ENCODE measurements at places on chromosomes 3 and 15.

DNA sequence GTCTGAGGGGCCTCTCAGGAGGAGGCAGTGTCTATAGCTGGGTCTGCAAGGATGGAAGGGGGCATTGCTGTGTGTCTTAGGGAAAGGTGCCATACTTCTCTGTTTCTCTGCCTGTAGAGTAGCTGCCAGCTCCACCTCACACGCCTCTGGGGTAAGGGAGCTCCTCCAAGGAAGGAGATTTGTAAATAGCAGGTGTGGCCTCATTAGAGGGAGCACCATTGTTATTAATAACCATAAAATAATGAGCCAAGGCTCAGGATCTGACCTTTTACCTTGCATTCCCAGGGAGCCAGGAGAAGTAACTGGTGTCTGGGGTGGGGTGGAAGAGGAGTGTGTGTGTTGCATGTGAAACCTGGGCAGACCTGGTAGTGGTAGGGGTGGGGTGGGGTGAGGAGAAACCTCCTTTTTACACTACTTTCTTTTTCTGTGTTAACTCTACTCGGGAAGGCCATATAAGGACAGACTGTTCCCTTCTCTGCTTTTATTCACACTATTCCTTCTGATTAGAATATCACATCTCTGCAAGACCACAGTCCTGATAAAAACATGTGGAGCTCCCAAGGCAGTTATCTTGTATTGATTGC, 2.2 kb upstream of the C15orf39 start:
- DNase-seq: peak; percentile 37
- peaks cover 49% of the 10 kb centered on the region for H3K4me1 ChIP-seq
- H3K4me3 ChIP-seq: peak overlapping the region; percentile 90

GRCh38 chr3:36631549-36631948, 132.8 kb downstream of the DCLK3 start:
- H3K4me1 ChIP-seq: no peaks in the 10 kb centered on the region
- no peak overlapping the region for H3K4me3 ChIP-seq
- peaks cover 4% of the 10 kb centered on the region for H3K27me3 ChIP-seq
- no peak overlapping the region for H3K27ac ChIP-seq
- H3K36me3 ChIP-seq: no peaks in the 10 kb centered on the region

DNA sequence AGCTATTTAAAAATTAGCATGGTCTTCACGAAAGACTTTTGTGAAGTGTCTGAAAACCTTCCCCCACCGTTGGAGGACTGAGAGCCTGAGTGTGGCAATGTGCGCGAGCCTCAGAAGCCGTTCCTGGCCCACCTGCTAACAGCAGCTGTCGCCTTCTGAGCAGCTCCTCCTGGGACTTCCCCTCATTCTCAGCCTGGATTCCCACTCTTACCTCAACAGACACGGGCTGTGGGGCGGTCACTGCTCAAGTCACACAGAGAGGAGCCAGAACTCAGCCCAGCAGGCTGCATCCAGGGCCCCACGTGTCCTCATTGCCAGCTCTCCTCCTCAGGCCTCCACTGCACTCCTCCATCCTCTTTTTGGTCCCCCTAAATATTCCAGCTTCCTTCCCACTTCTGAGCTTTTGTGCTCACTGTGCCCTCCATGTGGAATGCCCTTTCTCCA, 7.8 kb downstream of the DNASE1L3 start:
- no peak overlapping the region for H3K27ac ChIP-seq
- DNase-seq: no peak
- H3K36me3 ChIP-seq: peaks cover 3% of the 10 kb centered on the region
- peaks cover 8% of the 10 kb centered on the region for H3K4me1 ChIP-seq

DNA sequence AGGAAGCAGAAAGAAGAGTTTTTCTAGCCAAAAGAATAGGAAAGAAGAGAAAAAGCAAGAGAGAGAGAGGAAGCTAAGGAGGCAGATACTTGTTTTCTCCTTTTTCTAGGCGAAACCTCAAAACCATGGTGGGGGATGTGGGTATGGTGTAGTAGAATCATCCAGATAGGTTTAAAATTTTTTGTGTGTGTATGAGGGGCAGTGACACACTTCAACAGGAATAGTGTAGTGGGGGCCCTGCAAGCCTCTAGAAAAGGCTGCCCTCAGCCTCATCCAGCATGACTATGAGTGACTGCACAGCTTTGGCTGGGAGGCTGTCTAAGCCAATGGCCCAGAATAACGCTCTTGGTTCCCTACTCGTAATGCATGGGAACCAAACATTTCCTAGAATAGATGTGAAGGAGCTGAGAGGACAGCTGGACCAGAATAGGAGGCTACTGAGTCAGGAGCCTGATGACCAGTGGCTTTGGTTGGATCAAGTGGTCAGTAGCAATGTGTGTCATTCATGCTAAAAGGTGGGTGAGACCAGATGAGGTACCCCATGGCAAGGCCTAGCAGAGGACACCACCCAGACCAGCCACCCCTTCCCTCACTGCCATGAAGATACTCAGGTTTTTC, 24.4 kb downstream of the MOBP start:
- no peak overlapping the region for H3K4me3 ChIP-seq
- H3K27ac ChIP-seq: peak overlapping the region; percentile 79
- DNase-seq: peak; percentile 71
- no peaks in the 10 kb centered on the region for H3K36me3 ChIP-seq

- H3K27me3 ChIP-seq: no peaks in the 10 kb centered on the region
- DNase-seq: no peak
Observed at GRCh38 chr3:146504498-146505197, 35.3 kb upstream of the PLSCR2 start.

- no peak for DNase-seq
- peaks cover 10% of the 10 kb centered on the region for H3K27me3 ChIP-seq
- H3K27ac ChIP-seq: peak overlapping the region; percentile 4
- H3K36me3 ChIP-seq: no peaks in the 10 kb centered on the region
- peaks cover 10% of the 10 kb centered on the region for H3K4me1 ChIP-seq
- no peak overlapping the region for H3K4me3 ChIP-seq
Observed at GRCh38 chr3:156160647-156161046, 40.3 kb downstream of the KCNAB1 start.

DNA sequence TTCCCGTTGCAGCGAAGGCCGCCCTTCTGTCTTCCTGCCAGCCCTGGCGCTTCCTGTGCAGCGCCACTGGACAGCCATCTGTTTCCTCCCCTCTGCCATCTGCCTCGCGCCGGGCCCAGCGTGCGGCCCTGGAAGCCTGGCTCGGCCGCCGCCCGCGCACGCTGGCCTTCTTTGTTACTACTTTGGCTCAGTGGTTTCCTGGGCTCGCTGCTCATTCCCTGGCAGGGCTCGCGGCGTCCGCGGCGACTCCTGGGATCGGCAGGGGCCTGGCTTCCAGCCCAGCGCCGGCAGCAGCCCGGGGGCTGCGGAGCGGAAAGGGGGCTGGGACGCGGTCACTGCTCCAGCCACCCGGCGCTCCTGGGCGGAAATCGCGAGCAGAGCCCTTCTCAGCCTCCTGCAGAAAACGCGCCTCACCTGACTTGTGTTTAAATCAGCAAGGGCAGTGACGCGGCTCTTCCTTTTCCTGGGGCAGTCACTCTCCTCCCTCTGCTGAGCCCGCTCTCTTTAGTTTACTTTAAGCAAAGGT, 10.0 kb downstream of the CMTM7 start:
- peak overlapping the region; percentile 98 for H3K27ac ChIP-seq
- H3K27me3 ChIP-seq: no peaks in the 10 kb centered on the region
- peaks cover 25% of the 10 kb centered on the region for H3K36me3 ChIP-seq
- DNase-seq: peak; percentile 82

DNA sequence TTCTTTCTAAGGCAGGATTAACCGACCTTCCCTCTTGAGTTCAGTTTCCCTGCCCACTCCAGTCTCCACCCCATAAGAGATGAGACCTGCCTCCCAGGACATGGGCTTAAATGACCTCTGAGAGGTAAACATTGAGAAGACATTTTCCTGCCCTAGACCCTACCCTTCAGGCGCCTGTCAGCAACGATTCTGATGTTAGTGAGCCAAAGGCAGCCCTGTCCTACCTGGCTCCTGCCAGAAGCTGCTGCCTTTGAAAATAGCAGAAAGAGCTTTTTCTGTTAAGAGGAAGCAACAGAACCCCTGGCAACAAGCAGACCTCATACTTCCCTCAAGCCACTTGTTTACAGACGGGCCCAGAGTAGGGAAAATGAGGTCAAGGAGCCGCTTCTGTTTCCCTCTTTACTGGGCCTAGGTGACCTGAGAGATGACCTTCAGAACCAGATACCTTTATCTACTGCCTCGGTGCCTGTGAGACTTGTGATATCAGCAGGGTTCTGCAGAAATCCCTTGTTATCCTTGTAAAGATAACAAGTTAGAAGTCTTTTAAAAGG, 52.0 kb downstream of the CD200R1L start:
- H3K27me3 ChIP-seq: no peaks in the 10 kb centered on the region
- no peak for DNase-seq
- H3K36me3 ChIP-seq: peaks cover 5% of the 10 kb centered on the region
- peaks cover 19% of the 10 kb centered on the region for H3K4me1 ChIP-seq

- H3K4me1 ChIP-seq: peaks cover 49% of the 10 kb centered on the region
- H3K27me3 ChIP-seq: no peaks in the 10 kb centered on the region
Observed at GRCh38 chr3:57596495-57597126, 533 bp downstream of the ARF4 start.

DNA sequence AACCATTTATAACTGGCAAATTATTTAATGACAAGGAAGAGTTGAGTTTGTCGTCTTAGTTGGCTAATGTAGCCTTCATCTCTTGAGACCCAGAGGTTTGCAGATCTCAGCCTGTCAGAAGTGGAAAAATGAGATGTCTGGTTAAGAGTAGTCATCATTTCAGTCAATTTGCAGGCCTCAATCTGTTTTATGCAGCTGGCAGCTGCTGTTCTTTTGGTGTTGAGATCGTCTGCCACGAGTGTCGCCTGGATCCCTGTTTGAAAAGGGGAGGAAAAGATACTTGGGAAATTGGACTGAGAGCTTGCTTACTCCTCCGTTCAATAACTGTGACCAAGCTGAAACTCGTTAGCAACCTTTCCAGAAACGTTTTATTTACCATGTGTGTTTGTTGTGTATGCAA, 2.3 kb downstream of the PHLDB2 start:
- peaks cover 11% of the 10 kb centered on the region for H3K4me1 ChIP-seq
- peak overlapping the region; percentile 86 for H3K4me3 ChIP-seq
- peaks cover 47% of the 10 kb centered on the region for H3K27me3 ChIP-seq
- H3K36me3 ChIP-seq: no peaks in the 10 kb centered on the region

- peaks cover 21% of the 10 kb centered on the region for H3K36me3 ChIP-seq
- no peak overlapping the region for H3K27ac ChIP-seq
- peaks cover 36% of the 10 kb centered on the region for H3K4me1 ChIP-seq
- DNase-seq: no peak
Observed at GRCh38 chr3:45127130-45127822, 18.9 kb downstream of the CDCP1 start.

DNA sequence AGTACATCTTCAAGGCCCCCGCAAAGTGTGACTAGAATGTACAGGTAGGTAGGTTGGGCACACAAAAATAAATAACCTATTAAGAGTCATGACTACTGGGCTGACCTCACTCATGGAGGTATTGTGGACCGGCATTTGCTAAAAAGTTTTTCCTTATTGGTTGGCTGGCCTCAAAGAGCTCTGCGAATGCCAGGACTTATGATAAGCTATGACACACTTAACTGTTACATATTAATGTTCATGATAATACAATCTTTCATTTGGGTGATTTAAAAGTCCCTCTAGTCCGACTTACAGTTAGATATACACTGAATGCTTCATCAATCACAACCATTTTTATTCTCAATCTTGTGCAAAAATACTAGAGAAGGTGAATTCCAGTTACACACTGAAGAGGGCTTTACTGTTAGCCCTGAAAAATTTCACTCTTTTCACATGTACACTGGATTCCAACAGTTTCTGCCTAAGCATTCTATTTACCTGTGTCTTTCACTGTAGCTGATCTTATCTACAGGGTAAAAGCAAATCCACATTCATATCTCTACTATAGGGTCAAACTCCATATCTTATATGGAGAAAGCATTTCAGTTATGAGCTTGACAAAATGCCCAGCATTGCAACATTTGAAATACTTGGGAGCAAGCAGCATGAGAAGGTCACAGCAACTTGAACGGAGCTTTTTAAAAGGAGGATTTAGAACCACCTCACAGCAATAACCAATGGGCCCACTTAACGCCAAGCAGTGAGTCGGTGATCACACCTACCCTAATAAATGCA, 329.1 kb downstream of the FOXP1 start:
- H3K36me3 ChIP-seq: peaks cover 8% of the 10 kb centered on the region
- no peak overlapping the region for H3K27ac ChIP-seq
- peaks cover 14% of the 10 kb centered on the region for H3K4me1 ChIP-seq
- H3K27me3 ChIP-seq: no peaks in the 10 kb centered on the region

GRCh38 chr15:94272251-94272898, 41.0 kb downstream of the MCTP2 start:
- H3K4me3 ChIP-seq: no peak overlapping the region
- peak; percentile 42 for DNase-seq
- H3K36me3 ChIP-seq: peaks cover 33% of the 10 kb centered on the region
- H3K27me3 ChIP-seq: no peaks in the 10 kb centered on the region

- no peaks in the 10 kb centered on the region for H3K36me3 ChIP-seq
- H3K4me1 ChIP-seq: peaks cover 32% of the 10 kb centered on the region
- no peaks in the 10 kb centered on the region for H3K27me3 ChIP-seq
- peak overlapping the region; percentile 65 for H3K27ac ChIP-seq
- no peak overlapping the region for H3K4me3 ChIP-seq
- peak; percentile 60 for DNase-seq
Observed at GRCh38 chr3:56980798-56981390, 79.6 kb upstream of the SPATA12 start.

- H3K4me1 ChIP-seq: peaks cover 9% of the 10 kb centered on the region
- no peak overlapping the region for H3K4me3 ChIP-seq
- H3K36me3 ChIP-seq: peaks cover 33% of the 10 kb centered on the region
Observed at GRCh38 chr3:36866368-36866767, 78.5 kb downstream of the TRANK1 start.

- H3K36me3 ChIP-seq: no peaks in the 10 kb centered on the region
- no peaks in the 10 kb centered on the region for H3K27me3 ChIP-seq
- no peak overlapping the region for H3K4me3 ChIP-seq
Observed at GRCh38 chr15:73955326-73955725, 29.1 kb downstream of the LOXL1 start.

DNA sequence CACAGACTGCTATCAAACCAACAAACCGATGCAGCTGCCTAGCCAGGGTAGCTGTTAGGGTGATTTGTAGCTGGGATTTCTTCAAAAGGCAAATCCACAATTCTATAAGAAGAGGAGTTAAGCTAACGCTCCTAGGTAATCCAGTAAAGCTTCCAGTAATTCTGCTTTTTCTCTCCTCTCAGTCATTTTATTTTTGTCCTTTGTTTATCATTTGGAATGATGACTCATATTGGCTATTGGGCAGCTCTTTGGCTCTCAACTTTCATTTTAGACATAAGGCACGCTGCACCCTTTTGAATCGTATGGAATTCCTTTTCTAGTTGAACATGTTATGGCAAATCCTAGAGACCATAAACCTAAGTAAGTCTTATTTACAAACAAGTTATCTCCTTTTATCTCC, 53.2 kb upstream of the PPARG start:
- peaks cover 23% of the 10 kb centered on the region for H3K27me3 ChIP-seq
- H3K36me3 ChIP-seq: no peaks in the 10 kb centered on the region
- H3K4me1 ChIP-seq: no peaks in the 10 kb centered on the region
